Left ventricle myocardium inferior (tissue), 1 donor: ENCODE measurements at places on chromosomes 11 and 22. TPM values are rescaled to one million over a fixed set of nuclear protein-coding genes. Genes with fewer than 3 reads are reported as not detected.

- no peaks in the 10 kb centered on the region for H3K27me3 ChIP-seq
- H3K27ac ChIP-seq = no peak overlapping the region
- H3K36me3 ChIP-seq = no peaks in the 10 kb centered on the region
- H3K4me3 ChIP-seq = no peak overlapping the region
- DNase-seq = no peak
Measured at GRCh38 chr11:28671274-28671673, 563.1 kb downstream of the METTL15 start.

GRCh38 chr11:114449845-114450244 lies 10.6 kb downstream of the REXO2 start:
- H3K36me3 ChIP-seq = peaks cover 54% of the 10 kb centered on the region
- no peak overlapping the region for H3K27ac ChIP-seq
- no peak overlapping the region for H3K4me3 ChIP-seq
- H3K4me1 ChIP-seq = peaks cover 37% of the 10 kb centered on the region
- no peak for DNase-seq
- H3K27me3 ChIP-seq = no peaks in the 10 kb centered on the region

DNA sequence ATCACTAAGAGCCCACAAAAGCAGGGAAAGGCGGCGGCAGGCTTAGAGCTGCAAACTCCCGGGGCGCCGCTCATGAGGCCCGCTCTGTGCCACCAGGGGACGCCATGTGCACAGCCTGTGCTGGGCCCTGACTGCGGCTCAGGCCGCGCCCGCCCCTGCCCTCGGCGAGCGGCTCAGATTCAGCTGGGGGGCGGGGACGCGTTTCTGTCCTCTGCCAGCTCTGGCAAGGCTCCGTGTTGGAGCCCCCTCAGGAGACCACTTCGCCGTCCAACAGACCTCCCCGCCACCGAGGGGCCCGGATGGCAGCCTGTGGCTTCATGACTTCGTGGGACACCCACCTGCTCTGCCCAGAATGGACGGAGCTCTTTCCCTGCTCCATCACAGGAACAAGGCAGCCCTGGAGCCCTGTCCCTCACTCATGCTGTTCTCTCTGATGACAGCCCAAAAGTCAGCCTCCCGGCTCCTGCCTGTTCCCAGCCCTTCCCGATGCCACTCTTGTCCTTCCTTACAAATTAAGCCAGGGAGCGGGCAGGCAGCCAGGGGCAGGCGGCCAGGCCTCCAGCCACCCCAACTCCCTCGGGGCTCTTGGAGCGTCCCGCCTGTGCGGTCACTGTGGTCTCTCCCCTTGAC lies 69.1 kb downstream of the NAT10 start:
- peaks cover 4% of the 10 kb centered on the region for H3K36me3 ChIP-seq
- H3K27ac ChIP-seq = peak overlapping the region; percentile 10
- H3K4me1 ChIP-seq = peaks cover 13% of the 10 kb centered on the region
- peak overlapping the region; percentile 50 for H3K4me3 ChIP-seq

- DNase-seq = no peak
- H3K4me1 ChIP-seq = no peaks in the 10 kb centered on the region
- no peaks in the 10 kb centered on the region for H3K27me3 ChIP-seq
- H3K36me3 ChIP-seq = peaks cover 57% of the 10 kb centered on the region
- H3K4me3 ChIP-seq = no peak overlapping the region
- H3K27ac ChIP-seq = no peak overlapping the region
Measured at GRCh38 chr11:70383664-70384565, 14.4 kb upstream of the CTTN start.

DNA sequence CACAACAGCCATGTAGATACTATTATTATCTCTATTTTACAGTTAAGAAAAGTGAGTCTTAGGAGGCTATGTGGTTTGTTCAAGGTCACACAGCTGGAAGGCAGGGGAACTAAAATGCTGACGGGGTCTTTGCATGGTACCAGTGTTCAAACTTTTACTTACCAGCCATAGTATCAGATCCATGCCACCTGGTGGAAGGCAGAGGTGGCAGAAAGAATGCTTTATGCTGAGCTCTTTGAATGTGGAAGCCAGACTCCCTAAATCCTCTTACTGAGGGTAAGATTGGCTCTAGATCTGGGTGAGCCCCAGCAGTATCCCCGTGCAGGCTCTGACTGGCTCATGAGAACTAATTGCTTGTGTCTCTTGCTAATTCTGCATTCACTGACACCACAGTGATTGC lies 54.3 kb upstream of the NAV2 start:
- no peaks in the 10 kb centered on the region for H3K36me3 ChIP-seq
- peaks cover under 1% of the 10 kb centered on the region for H3K4me1 ChIP-seq
- H3K4me3 ChIP-seq = no peak overlapping the region
- no peak overlapping the region for H3K27ac ChIP-seq
- no peaks in the 10 kb centered on the region for H3K27me3 ChIP-seq

DNA sequence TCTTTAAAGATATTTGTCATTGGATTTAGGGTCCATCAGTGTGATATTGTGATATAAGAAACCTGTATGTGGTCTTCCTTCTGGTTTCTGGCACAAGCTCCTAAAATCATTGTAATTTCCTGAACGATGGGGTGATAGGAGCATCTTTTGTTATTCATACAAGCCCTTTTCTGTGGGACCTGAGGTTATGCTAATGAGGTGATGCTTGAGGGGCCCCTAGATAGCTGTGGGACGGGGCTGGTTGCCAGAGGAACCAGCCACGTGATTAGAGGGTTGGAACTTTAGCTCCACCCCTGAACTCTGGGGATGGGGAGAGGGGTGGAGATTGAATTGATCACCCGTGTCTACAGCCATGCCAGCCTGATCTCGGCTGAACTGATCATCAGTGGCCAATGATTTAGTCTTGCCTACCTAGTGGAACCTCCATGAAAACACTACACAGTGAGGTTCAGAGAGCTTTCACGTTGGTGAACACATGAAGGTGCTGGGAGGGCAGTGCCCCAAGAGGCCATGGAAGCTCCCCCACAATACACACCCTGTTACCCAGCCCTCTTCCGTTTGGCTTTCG lies 62.8 kb downstream of the BCR start:
- H3K27ac ChIP-seq = no peak overlapping the region
- H3K4me1 ChIP-seq = peaks cover 19% of the 10 kb centered on the region
- DNase-seq = no peak

Gene CYTH4
- total RNA-seq = 4.8 TPM

GRCh38 chr11:33889296-33889695 lies 2.6 kb downstream of the LMO2 start:
- no peaks in the 10 kb centered on the region for H3K36me3 ChIP-seq
- no peak overlapping the region for H3K4me3 ChIP-seq
- no peak overlapping the region for H3K27ac ChIP-seq
- H3K27me3 ChIP-seq = peaks cover 35% of the 10 kb centered on the region
- H3K4me1 ChIP-seq = no peaks in the 10 kb centered on the region
- no peak for DNase-seq

- no peak overlapping the region for H3K27ac ChIP-seq
- no peaks in the 10 kb centered on the region for H3K36me3 ChIP-seq
- H3K27me3 ChIP-seq = peaks cover 19% of the 10 kb centered on the region
- no peak overlapping the region for H3K4me3 ChIP-seq
- no peaks in the 10 kb centered on the region for H3K4me1 ChIP-seq
Measured at GRCh38 chr11:129580278-129580677, 204.6 kb downstream of the BARX2 start.

- H3K4me1 ChIP-seq = peaks cover 7% of the 10 kb centered on the region
- H3K27ac ChIP-seq = no peak overlapping the region
Measured at GRCh38 chr11:77395460-77396173, 78.3 kb downstream of the PAK1 start.

Gene BTG4
- not detected for total RNA-seq
